ENCODE measurements at places on chromosomes 5 and 9. TPM values are rescaled to one million over a fixed set of nuclear protein-coding genes. Genes with fewer than 3 reads are reported as not detected.
A peak's percentile ranks its signal among the peaks of the same experiment; 100 is the strongest.

Gene TPM2
- 161 TPM for total RNA-seq

DNA sequence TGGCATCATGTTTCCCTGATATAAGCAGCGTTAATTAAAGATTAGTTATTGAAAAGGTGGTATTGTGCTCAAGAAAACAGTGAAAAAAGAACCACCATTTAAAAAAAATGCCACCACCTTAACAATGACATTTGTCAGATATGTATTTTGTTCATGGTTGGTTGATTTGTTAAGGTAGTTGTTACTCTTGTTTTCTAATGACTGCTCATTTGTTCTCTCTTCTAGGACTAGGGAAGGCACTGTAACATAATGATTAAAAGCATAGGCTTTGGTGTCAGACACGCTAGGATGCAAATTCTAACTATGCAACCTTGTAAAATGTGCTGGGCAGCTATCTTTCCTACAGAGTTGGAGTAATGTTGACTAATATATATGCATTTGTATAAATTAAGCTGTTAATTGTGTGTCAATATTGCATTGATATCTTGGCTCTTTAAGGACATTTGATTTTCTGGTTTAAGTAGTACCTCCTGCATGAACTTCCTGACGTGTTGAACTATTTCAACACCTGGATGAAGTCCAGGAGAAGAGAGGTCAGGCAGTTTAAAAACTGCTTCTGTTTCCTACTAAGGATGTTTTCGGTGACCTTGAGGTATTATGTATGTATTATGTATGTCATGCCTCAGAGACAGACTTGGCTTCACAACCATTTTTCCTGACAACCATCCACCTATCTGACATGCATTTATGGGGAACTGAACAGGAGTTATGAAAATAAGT lies 77.8 kb downstream of the MUSK start:
- DNase-seq: peak; percentile 83

Gene MYOZ3
- total RNA-seq: not detected

- no peak for DNase-seq
Measured at GRCh38 chr5:82942083-82942881, 134.9 kb downstream of the TMEM167A start.

DNA sequence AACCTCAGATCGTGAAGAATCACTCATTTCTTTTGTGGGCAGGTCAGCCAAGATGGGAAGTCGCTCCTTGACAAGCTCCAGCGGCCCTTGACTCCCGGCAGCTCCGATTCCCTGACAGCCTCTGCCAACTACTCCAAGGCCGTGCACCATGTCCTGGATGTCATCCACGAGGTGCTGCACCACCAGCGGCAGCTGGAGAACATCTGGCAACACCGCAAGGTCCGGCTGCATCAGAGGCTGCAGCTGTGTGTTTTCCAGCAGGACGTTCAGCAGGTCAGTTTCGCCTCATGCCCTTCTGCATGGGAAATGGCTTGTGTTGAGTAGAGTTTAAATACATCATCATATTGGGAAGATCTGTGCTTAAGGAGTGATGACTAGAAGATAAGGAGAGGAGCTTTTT lies 173.3 kb downstream of the TRIO start:
- DNase-seq: no peak

Gene ARHGEF37
- 3.9 TPM for total RNA-seq

DNA sequence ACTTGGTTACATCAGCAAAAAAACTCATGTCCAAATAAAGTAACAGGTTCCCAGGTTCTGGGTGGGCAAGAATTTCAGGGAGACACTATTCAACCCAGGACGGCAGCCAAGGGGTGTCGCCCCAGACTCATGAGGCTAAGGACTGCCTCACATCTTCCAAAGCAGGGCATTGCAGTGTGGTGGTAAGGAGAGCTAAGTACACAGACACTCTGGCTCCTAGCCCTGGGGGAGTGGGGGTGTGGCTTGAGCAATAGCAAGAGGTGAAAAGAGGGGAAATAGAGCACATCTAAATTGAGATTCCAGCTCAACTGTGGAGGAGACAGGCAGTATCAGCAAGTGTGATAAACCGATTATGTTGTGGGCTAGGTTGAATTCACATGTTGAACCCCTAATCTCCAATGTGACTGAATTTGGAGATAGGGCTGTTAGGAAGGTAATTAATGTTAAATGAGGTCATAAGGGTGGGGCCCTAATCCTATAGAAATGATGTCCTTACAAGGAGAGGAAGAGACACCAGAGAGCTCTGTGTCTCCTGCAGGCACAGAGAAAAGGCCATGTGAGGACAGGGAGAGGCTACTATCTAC lies 49.9 kb upstream of the MARCHF11 start:
- DNase-seq: no peak

Gene POU5F2
- 0.72 TPM for total RNA-seq

Gene LCN9
- not detected for total RNA-seq

DNA sequence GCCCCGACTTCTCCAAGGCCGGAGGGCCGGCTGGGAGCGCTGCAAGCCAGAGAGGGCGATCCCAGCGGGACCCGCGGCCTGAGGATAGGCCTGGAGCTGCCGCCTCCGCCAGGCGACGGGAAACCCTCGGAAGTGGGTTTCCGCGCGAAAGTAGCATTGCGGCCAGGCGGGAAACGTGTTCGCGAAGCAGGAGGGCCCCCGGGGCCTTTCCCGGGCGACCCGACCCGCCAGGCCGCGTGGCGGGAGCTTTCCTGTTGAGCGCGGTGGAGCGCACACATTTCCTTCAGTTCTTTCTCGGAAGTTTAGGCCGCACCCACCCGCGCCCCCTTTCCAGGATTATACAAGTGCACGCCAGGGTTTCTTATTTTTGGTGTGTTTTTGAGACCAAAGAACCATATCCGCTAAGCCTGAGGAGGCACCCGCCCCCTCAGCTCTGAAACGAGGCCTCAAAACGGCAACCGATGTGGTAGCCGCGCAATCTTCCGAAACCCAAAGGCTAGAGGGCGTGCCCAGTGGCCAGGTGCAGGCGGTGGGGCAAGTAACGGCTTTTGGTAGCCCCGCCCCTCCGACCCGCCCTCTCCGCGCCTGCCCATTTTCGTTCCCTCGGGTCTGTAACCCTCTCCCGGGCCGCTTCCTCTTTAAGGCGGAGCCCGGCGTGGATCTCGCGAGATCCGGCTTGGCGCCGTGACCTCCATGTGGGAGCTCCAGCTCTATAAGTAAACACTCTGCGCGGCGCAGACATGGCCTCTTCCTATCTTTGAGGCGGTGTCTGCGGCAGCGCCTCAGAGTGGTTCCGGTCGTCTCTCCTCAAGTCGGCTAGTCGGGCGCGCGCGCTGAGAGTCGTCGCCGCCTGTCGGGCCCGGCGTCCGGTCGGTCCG lies at the start of gene UHRF2:
Gene UHRF2, plus strand, starts transcription at position 713 of the 878 bp plus-strand sequence. CDS start 292 bp downstream, outside the sequence.
- peak; percentile 98 for DNase-seq

Gene DOK3
- 6.0 TPM for total RNA-seq

GRCh38 chr9:108296056-108296455 lies 559.7 kb downstream of the ACTL7B start:
- peak; percentile 61 for DNase-seq

Gene SLC1A1
- not detected for total RNA-seq

Gene MCTP1
- total RNA-seq: 29.3 TPM

- peak; percentile 70 for DNase-seq
Measured at GRCh38 chr5:139574641-139575312, 13.6 kb downstream of the UBE2D2 start.

DNA sequence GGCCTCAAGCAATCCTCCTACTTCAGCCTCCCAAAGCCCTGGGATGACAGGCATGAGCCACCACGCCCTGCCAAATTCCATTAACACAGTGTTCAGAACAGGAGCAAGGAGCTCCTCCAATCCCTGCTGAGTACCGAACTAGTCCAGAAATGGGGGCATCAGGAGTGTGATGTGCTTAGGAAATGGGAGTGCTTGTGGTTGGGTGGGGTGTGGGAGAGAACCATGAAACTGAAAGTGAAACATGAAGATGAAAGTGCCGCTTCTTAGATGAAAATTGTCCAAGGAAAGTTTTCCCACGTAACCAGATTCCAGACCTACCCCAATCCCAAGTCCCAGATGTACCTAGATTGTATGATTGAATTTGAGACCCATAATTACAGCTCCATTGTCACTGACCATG lies 16.7 kb upstream of the ZNF131 start:
- DNase-seq: no peak

DNA sequence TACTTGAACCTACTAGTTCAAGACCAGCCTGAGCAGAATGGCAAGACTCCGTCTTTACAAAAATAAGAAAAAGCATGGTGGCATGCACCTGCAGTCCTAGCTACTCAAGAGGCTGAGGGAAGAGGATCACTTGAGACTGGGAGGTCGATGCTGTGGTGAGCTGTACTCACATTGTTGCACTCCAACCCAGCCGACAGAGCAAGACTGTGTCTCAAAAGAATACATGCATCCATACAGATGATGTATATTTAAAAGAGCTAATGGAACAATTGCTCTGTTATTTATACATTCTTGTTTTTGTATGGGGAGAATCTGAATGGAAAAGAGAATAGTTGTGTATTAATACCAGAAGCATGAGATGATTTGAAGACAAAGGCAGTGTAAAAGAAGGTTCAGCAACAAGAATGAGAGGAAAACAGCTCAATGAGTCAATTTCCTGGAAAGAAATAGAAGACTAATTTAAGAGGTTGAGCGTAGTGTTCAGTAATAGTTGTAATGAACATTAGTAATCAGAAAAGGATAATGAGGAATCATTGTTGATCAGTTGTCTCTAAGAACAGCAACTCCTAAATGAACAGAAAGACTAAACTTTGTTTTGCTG lies 1.9 kb upstream of the LRRC70 start:
- DNase-seq: no peak

DNA sequence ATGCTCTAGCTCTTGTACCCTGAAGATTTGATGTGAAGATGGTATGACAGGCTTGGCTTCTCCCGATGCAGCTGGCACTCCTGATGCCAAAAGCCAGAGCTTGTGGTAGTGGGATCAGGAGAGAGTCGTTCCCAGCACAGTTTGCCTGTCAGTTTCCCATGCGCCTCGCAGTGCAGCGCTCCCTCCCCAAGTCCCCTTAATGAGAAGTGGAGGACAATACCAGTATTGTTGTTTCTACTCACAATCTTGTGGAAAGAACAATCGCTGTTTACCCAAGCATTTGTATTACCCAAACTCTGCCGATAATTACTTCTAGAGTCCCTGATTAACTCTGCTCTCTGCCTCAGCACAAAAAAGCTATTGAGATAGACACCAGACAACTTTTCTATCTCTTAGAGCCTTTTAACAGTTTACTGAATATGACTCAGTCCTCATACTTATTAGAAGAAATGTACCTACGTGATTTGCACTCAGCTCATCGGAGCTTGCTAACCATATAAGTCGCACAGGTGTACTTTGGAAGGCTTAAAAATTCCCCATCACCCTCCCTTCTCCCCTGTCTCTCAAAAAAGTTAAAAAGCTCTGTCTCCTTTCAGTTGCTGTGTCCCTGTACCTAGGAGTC lies 283.2 kb upstream of the TMEM161B start:
- DNase-seq: no peak

GRCh38 chr5:142016556-142016955 lies 3.7 kb upstream of the GNPDA1 start:
- no peak for DNase-seq

GRCh38 chr9:127199001-127199791 lies 65.4 kb upstream of the GARNL3 start:
- peak; percentile 79 for DNase-seq

- DNase-seq: peak; percentile 69
Measured at GRCh38 chr9:129748249-129748648, 4.6 kb downstream of the PTGES start.

DNA sequence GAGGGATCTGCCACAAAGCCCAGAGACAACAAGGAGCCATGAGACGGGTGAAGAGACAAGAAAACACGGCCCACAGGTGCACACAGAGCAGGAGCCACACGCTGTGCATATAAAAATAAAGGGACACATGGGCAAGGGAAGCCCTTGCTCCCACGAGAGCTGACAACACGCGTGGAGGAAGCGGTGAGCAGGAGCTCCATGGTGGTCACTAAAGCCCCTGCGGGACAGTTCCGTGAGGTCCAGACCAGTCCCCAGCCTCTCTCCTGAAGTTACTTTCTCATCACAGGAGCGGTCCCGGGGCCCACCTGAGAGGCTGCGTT lies 90.7 kb downstream of the CAMSAP1 start:
- DNase-seq: no peak

DNA sequence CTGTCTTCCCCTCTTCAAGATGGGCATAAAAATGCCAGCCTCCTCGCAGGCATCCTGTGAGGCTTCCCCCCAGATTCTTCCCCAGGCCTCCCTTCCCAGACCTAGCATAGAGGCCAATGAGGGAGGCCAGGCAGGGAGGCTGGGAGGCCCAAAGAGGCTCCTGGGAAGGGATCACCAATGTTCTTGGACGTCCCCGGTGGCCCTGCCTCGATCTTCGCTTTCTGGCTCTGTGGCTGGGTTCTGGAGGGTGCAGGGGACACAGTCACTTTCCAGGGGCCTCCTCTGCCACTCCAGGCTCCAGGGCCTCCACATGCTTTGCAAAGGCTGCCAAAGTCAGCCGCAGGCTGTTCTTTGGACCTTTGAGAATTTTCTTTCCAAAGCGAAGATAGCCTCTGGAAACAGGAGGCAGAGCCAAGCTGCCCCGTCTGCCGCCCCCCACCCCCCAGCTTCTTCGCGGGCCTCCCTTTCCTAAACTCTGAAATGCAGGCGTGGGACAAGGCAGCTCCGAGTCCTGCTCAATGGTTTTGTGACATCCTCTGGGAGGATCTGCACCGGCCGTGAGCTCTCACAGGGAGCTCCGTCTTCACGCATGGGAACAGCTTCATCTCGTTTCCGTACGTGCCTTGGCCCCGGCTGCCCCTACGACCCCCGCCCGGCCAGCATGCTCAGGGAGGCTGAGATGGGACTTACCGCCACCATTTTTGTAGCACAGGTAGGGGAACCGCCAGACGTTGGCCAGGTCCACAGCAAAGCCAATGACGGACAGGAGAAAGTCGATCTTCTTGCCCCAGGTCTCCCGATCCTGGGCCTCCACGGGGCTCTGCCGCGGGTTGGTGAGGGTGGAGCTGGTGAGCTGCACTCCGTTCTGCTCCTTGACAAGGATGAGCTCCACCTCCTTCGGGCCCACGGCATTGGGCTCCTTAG lies 2.8 kb downstream of the SLC6A3 start:
- no peak for DNase-seq
